ENCODE measurements at places on chromosomes 3 and 15.

DNA sequence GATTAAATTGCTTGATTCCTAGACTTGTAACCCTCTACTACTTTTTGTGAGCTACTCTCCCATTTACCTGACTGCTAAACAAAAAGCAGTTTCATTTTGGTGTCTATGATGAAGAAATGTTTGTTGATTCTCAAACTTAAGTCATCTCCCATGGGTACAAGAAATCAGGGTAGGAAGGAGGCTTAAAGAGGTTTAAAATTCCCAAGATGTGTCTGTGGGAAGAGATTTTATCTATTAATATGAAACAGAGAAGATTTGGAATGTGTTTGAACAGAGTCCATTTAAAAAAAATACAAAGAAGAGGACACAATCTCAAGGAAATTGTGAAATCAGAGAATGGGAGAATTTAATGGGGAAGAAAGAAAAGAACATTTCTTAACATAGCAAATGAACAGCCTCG is 14.8 kb downstream of the P3H2 start:
- no peak for DNase-seq

- no peak for DNase-seq
These were observed 136.5 kb downstream of the XXYLT1 start for GRCh38 chr3:195134431-195134830.

GRCh38 chr15:69499521-69500211 is 47.0 kb downstream of the RPLP1 start:
- DNase-seq: no peak

GRCh38 chr15:23851921-23852320 is 164.8 kb upstream of the NDN start:
- DNase-seq: no peak

GRCh38 chr3:156975721-156976120 is 149.6 kb downstream of the LEKR1 start:
- no peak for DNase-seq

DNA sequence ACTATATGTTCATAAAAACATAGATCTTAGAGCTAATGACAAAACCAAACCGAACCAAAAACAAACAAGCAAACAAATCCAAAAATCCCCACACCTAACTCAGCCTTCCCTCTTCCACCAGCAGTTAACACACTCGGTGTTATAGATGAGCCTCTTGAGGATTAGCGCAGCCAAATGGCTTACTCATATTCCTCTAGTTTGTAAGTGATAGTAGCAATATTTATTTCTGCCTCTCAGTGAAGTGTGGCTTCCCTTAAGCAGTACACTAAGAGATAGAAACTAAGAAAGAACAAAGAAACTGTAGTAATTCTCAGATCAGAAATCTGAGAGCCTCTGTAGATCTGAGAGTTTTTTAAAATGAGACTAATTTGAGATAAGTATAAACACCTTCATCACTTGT is 2.4 kb upstream of the NCEH1 start:
- no peak for DNase-seq

DNA sequence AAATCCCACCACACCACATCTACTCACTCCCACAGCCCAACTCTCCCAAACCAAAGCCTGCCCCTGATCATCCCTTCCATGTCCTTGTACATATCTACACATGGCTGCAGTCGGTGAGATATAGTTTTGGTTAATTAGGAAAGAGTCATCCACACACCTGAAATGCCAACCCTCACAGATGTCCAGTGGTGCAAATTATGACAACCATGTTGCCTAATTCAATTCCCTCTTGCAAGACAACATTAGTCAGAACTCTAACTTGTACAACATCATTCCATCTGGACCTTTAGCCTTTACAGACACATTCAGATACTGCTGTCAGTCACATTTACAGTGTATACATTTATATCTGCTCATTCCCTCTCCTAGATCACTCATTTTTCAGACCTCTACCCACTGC is 41.2 kb downstream of the TUBGCP4 start:
- no peak for DNase-seq

DNA sequence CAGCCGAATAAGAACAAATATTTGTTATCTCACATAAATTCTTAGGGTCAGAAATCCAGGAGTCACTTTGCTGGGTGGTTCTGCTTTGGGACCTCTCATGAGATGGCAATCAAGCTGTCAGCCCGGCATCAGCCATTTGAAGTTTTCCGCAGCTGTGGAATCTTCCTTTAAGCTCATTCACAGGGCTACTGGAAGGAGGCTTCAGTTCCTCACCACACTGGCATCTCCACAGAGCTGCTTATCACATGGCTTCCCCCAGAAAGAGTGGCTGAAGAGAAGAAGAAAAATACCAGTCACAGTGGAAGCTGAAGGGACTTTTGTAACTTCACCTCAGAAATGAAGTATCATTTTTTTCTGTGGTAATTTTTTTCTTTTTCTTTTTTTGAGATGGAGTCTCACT is 267.7 kb downstream of the CHL1 start:
- no peak for DNase-seq

DNA sequence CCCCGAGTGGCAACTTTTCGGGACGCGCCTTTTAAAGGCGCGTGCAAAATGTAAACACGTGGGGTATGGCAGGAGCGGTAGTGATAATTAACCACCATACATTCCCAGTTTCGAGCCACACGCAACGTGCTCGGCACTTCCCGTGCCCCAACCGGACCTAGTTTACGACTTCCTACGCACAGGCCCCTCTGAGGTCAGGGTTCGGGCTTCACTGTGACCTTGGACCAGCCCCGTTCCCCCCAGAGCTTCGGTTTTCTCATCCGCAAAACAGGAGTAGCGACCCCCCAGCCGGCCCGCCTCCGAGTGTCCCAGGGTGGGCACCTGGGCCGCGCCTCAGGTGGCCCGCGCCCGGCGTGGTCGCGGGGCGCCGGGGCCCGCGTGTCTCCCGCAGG is 451 bp downstream of the CHCHD4 start:
- peak; percentile 64 for DNase-seq

DNA sequence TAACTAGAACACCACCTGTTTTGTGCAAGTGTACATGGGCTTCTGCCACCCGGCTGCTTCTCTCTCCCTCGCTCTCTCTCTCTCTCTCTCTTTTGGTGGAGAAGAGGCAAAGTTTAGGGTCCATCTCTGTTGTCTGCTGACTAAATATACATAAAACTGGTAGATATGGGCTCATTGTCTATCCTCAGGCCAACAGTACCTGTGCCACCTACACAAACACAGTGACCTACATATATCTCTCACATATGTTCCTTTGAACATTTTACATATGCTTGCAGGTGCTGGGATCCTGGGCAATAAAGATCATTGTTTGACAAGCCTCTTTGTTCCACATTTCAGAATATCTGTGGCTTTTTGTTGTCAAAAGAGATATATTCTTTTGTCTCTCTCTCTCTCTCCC is 256.3 kb upstream of the KCNH8 start:
- no peak for DNase-seq

DNA sequence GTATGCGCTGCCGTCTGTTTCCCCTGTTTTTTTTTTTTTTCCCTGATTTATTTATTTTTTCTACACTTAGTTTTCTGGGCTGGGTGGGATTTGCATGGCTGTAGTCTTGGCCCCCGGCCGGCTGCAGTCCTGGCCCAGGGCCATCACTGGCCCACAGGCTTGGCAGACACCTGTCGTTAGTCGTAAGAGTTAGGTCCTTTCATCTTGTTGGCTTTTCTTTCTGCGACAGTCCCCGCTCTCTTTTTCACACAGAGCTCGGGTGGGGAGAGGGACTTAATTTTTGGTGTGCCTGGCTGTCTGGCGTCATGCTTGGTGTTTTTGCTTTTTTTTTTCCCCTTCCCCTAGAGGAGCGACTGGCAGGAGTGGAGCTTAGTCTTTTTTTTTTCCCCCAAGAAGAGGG is 183.4 kb downstream of the KLF13 start:
- no peak for DNase-seq
